Stimulated activated CD4-positive, alpha-beta T cell treated with anti-CD3 and anti-CD28 coated beads, Interleukin-1b, Interleukin-23, amount 100 ng/mL, for 48 hours (primary cell): ENCODE measurements at places on chromosomes 3 and 15.
A peak's percentile ranks its signal among the peaks of the same experiment; 100 is the strongest.

DNA sequence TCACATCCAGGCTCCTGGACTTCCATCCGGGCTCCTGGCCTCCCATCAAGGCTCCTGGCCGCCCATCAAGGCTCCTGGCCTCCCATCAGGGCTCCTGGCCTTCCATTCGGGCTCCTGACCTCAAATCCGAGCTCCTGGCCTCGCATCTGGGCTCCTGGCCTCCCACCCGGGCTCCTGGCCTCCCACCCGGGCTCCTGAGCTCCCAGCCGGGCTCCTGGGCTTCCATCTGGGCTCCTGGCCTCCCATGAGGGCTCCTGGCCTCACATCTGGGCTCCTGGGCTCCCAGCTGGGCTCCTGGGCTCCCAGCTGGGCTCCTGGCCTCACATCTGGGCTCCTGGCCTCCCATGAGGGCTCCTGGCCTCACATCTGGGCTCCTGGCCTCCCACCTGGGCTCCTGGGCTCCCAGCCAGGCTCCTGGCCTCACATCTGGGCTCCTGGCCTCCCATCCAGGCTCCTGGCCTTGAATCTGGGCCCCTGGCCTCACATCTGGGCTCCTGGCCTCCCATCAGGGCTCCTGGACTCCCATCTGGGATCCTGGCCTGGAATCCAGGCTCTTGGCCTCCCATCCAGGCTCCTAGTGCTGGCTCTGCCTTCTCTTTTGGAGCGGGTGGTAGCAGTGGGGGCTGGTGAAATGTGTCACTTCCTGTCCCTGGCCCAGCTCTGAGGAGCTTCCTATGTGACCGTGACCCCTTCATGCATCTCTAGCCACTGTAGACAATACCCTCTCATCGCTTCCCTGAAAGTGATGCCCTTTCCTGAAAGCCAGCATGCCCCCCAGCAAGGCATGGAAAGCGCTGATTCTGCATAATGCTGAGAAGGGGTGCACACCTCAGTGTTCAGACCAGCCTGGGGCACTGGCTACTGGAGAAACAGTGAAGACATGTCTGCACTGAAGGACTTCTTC lies 62.7 kb upstream of the BLM start:
- DNase-seq, result no peak

DNA sequence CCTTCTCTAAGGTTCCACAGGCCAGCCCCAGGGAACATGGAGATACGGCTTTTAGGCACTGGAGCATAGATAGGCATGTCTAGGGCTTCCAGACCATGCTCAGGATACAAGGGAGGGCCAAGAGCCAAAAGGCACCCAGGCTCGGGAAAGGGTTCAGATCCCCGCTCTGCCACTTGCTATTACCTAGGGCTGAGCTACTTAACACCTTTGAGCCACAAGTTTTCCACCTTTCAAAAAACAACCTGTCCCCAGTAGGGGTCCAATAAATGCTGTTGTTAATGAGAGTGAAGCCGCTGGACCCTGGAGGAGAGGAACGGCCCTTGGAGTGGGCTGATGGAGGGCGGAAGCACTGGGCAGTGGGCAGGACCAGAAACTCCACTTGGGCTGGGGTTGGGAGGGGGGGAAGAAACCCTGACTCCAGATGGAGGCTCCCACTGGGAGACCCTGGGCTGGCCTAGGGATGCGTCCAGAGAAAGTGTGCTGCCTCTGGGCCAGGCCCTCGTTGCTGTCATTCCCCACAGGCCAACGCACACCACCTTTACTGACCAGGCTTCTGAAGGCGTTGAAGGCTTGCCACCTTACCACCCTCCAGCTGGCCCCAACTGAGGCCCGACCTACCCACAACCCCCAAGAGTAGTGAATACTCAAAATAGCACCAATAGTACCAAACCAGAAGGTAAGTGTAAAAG lies 8.6 kb upstream of the ITPKA start:
- no peak for DNase-seq

GRCh38 chr3:195860456-195860855 lies 47.9 kb downstream of the TNK2 start:
- DNase-seq, result no peak

GRCh38 chr3:58116985-58117384 lies 93.8 kb downstream of the DNASE1L3 start:
- DNase-seq, result no peak

- DNase-seq, result no peak
These were observed 37.3 kb upstream of the CACNA1D start for GRCh38 chr3:53457068-53457467.

DNA sequence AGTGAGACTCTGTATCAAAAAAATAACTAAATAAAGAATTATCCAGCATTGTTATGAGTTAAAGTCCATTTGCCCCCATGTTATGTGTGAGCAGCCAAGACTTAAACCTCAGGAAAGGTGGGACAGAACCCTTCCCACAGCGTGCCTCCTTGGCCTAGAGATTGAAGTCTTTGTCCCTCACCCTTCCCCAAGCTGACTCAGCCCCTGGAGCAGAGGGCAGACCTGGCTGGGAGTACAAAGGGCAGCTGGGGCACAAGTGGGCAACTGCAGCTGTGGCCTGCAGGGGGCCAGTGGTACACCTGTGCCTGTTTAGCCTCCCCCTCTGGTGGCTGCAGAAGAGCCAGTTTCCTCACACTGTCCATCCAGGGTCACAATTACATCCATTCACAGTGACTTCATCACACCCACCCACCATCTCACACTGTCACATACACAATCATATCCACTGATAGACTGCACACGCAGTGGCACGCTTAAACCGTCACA lies 940 bp upstream of the ACY1 start:
- peak; percentile 46 for DNase-seq
